T-helper 2 cell (primary cell): ENCODE measurements at places on chromosomes 7 and 10.

- DNase-seq, result no peak
These were observed 44.7 kb upstream of the PITRM1 start for GRCh38 chr10:3217301-3217700.

DNA sequence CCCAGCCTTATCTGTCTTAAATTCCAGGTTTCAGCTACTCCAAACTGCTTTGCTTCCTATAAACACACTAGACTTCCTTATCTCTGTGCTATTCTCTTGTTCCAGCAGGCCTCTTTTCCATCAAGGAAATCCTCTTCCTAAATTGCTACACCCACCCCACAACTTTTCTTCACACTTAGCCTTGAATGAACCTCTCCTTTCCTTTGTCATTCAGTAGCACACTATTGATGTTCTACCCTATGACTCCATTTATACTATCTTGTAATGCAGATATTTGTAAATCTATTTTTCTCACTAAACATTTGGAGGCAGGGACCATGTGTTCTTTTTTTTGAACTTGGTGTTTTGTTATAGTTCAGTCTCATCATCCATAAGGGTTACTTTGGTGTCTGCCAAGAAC lies 3.7 kb downstream of the SLC16A9 start:
- DNase-seq, result no peak

DNA sequence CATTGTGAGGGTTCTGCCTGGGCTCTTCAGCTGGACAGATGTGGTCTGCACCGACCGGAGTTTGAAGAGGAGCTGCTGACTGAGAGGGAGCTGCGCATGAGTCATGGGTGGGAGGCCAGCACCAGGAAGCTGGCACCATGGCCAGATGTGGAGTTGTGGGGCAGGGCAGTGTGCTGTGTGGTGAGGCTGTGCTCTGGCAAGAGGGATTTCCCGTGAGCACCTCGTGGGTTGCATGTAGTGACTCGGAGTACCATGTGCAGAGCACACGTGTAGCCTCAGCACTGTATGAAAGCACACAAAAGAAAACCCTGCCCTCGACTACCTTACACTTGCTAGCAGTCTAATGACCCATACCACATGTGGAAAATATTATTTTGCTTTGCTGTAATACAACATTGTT lies 103.4 kb downstream of the WNT2 start:
- DNase-seq, result no peak

GRCh38 chr10:62348029-62348428 lies 26.1 kb upstream of the ZNF365 start:
- no peak for DNase-seq

DNA sequence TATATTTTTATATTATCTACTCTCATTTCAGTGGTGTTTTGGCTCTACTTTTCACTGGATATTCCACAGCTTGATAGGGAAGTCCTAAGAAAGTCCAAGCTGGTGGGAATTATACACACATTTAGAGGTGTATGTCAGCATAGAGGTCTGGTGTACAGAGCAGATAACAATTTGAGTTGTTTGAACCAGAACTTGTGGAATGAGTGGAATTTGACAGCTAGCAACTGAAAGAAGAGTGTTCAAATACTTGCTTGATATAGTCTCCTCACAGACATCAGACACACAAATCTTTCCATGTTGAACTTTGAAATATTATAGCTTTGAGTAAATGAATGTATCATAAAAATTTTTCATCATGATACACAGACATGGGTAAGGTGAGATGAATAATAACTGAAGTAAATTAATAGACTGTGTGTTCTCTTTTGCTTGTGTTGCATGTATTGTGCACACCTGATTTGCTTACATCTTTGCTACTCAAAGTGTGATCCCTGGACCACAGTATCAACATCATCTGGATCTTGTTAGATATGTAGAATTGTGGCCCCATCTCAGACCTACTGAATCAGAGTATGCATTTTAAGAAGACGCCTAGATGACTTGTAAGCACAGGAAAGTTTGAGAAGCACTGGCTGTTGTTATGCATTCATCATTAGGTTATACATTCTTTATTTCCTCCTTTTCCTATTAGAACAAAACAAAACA lies 91.5 kb downstream of the ABCA13 start:
- DNase-seq, result no peak

GRCh38 chr10:11898033-11898371 lies 74.8 kb downstream of the PROSER2 start:
- no peak for DNase-seq

GRCh38 chr7:50866343-50867033 lies 83.8 kb upstream of the GRB10 start:
- DNase-seq, result no peak

DNA sequence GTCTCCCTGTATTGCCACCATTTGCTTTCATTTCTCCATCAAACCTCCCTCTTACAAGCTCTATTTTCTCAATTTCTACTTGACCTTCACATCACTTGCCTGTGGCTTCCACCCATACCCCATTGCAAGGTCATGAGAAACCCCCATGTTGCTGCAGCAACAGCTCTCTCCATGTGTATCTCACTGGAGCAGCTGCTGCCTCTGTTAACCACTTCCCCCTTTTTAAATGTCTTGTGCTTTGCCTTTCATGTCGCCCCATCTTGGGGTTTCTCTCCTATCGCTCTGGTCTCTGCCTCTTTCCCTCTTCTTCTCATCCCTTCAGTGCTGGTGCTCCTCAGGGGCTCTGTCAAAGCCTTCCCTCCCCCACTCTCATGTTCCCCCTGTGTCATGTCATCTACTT lies 148.8 kb downstream of the CHN2 start:
- DNase-seq, result no peak

DNA sequence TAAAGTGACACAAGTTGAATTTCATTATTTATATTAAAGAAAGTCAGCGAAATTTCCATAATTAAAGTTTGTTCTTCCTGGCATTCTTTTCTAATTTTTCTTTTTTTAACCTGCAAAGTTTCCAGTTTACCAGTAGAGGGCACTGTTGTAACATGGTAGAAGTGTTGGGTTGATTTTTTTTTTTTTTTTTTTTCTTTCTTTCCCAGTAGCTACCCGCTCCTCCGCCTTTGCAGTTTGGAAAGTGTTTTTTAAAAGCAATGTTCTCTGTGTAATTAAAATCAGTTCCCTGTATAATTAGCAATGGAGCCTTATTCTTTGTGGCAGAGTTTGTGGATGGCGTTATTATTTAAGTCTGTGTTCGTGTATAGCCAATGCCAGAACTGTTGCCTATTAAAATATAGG lies 53.7 kb downstream of the TAF3 start:
- DNase-seq, result peak; percentile 36

DNA sequence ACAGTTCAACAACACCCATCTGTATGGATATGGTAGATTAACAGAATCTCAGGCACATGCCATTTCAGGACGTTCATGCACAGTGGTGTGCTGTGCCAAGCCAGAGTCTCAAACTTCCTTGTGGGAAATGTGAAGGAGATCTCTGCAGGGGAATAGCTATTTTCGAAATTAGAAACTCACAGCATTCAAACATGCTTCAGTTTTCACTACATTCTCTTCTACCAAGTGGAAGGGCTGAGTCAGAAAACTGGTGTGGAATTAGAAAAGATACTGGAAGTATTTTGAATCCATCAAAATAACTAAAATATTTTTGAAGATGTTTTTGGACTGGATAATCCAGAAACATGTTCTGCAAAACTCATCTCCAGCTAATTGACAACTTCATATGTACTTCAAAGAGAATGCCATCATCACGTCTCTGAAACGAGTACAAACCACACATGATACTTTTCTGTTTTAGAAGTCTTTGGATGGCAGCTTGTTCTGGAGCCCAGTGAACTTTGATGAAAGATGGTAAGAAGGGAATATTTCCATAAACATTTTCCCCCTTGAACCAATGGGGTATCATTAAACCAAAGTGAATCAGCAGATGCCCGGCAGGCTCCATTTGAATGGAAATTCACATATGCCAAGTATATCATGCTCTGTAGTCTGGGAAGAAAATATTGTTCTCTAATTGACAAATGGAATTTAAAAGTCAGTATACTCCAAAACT lies 616.3 kb upstream of the IGFBP3 start:
- no peak for DNase-seq

GRCh38 chr7:1151156-1151555 lies 8.8 kb downstream of the ZFAND2A start:
- no peak for DNase-seq

GRCh38 chr10:58952747-58953466 lies 223.5 kb upstream of the PHYHIPL start:
- DNase-seq, result no peak

GRCh38 chr7:149625947-149626392 lies 128.4 kb upstream of the ZNF746 start:
- no peak for DNase-seq

DNA sequence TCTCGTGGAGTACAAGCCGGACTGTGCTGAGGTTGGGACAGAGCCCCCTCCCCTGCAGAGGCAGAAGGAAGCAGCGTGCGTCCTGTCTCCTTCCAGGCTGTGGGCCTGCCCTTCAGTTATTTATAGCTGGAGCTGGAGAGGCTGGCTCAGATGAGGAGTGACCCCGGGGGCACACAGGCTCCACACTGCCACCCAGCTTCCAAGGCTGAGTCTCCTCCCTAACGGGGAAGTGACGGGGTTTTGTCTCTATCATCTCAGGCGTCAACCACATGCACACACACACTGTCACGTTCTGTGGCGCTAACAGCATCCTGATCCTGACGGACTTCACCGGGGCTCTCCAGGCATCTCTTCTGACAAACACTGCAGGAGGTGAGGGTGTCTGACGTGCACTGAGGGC lies 25.4 kb downstream of the AMZ1 start:
- DNase-seq, result no peak

GRCh38 chr7:30863706-30864035 lies 48.0 kb upstream of the AQP1 start:
- no peak for DNase-seq

GRCh38 chr10:124616040-124616835 lies 127.9 kb downstream of the FAM53B start:
- no peak for DNase-seq
